Activated naive CD8-positive, alpha-beta T cell treated with anti-CD3 and anti-CD28 coated beads for 36 hours (primary cell): ENCODE measurements at places on chromosomes 11 and 22.

DNA sequence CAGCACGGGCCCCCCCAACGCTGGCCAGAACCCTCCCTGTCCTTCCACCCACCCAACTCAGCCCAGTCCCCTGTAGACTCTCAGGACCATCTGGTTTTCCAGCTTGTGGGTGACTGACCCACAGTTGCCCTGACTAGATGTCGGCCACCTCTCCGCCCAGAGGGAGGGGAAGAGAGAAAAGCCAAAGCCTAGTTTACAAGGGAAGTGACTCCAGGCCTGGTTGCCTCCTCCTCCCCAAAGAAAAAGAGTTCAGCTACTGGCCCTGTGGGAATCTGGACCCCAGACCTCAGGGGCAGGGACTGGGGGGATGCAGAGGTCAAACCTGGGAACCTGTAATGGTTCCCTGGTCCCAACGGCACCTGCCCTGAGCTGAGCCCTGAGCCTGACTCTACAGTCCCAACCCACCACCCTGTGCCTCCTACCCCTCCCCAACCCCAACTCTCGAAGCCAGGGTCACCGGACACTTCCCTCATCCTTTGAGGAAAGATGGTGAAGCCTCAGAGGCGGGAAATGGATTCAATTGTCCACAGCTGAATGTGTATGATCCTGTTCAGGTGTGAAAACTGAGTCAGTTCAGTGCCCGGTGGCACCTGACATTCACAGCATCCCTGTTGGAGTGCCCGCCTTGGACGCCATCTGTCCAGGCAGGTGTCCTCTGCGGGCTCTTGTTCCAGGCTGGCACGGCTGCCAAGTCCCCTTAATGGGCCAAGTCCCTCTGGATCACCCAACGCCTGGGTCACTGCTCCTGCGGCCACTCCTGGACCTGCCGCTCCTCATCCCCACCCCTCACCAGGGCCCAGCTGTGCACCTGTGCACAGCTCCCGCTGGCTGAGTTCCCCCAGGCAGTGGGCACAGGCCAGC lies 21.0 kb upstream of the WNT7B start:
- H3K4me1 ChIP-seq = no peaks in the 10 kb centered on the region
- H3K27me3 ChIP-seq = peaks cover 2% of the 10 kb centered on the region
- no peaks in the 10 kb centered on the region for H3K36me3 ChIP-seq
- H3K27ac ChIP-seq = no peak overlapping the region
- H3K4me3 ChIP-seq = no peak overlapping the region

GRCh38 chr22:19061471-19062138 lies 60.6 kb downstream of the DGCR2 start:
- DNase-seq = no peak
- peaks cover 7% of the 10 kb centered on the region for H3K4me1 ChIP-seq
- no peaks in the 10 kb centered on the region for H3K27me3 ChIP-seq
- H3K27ac ChIP-seq = no peak overlapping the region
- no peak overlapping the region for H3K4me3 ChIP-seq
- peaks cover 10% of the 10 kb centered on the region for H3K36me3 ChIP-seq

DNA sequence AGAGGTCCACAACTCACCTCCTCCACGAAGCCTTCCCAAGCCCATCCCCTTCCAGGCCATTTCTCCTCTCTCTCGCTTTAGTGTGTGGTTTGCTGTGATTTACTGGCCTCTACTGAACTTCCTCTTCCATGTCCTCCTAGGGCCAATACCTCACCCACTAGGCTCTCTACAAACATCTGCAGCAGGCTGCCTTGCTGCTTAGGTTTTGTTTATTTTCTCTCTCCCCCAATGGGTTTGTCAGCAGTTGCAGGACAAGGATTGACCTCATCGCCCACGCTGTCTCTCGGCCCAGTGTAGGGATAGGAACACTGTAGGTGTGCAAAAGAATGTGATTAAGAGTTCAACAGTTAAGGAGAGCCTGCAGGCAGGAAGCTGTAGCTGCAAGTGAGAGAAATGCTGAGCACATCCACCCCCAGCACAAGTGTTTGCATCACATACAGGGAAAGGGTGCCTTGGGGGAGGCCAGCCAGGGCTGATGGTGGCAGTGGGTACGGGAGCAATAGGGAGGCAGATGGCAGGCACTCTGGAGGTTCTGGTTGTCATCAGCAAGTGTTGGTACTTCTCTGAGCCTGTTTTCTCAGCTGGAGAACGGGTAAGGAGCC lies 1.4 kb downstream of the PC start:
- peaks cover 19% of the 10 kb centered on the region for H3K4me1 ChIP-seq
- no peak overlapping the region for H3K27ac ChIP-seq
- H3K4me3 ChIP-seq = peak overlapping the region; percentile 63
- H3K27me3 ChIP-seq = no peaks in the 10 kb centered on the region
- H3K36me3 ChIP-seq = no peaks in the 10 kb centered on the region

DNA sequence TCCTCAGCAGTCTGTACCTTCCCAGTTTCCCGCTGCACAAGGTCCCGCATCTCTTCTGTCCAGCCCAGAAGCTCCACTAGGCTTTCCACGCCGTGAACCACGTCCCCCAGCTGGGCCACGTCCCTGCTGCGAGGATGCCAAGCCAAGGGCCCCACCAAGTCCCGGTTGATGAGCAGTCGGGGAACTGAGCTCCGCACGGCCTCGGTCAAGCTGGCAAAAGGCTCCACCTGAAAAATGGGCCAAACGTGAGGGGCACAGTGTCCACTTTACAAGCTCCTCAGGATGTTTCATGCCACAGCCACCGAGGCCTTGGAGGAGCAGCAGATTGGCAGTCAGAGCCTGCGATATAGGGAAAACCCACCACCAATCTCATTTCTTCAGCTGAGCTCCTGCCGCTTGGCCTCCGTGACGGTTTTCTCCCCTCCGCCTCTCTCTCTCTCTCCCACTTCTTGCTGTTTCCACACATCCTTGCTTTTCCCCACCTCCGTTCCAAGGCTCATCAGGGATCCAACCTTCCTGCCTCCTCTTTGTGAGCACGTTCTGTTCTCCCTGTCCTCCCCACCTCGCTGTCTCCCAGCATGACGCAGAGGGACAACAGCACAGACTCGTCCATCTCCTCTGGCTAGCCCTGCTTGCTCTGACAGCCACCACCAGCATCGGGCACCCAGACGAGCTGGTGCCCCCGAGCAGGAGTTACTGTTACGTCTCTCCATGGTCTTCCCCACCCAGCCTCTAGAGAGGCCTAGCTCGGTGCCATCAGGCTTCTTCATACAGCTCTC lies 11.5 kb downstream of the RIC8A start:
- H3K36me3 ChIP-seq = peaks cover 8% of the 10 kb centered on the region
- H3K27ac ChIP-seq = no peak overlapping the region
- H3K4me1 ChIP-seq = peaks cover 5% of the 10 kb centered on the region

- no peak for DNase-seq
- H3K27ac ChIP-seq = no peak overlapping the region
- H3K36me3 ChIP-seq = no peaks in the 10 kb centered on the region
- H3K4me3 ChIP-seq = no peak overlapping the region
Measured at GRCh38 chr11:120906766-120907165, 117.1 kb upstream of the TBCEL start.

- peaks cover 8% of the 10 kb centered on the region for H3K4me1 ChIP-seq
- no peaks in the 10 kb centered on the region for H3K36me3 ChIP-seq
- DNase-seq = no peak
- peaks cover 41% of the 10 kb centered on the region for H3K27me3 ChIP-seq
Measured at GRCh38 chr11:119734788-119735187, 5.8 kb upstream of the NECTIN1 start.

DNA sequence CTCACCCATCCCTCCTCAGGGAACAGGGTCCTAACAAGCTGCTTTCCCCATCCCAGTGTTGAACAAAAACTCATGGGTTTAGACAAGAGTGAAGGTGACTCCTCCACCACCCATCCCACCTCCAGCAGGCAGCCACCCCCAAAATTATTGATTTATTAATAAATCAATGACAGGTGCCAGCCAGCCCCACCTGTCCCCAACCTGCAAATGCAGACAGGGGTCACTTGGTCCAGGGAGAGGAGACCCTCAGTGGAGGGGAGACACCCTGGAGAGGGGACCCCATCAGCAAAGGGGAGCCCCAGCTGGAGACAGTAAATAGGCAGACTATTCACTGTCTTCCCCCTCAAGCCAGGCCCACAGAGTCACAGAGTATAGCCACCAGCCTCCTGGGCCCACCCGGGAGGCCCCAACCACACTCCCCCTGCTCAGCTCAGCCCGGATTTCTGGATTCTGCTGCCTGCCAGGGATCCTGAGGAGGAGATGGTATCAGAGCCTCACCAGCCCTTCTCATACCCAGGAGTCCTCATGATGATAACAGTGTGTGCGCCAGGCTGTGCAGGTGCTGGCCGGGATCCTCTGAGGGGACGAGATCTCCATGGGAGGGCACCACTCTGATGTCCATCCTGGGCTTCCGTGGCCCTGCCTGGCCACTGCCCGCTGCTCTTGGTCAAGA lies 8.8 kb upstream of the CD81 start:
- no peaks in the 10 kb centered on the region for H3K27me3 ChIP-seq
- no peaks in the 10 kb centered on the region for H3K36me3 ChIP-seq
- DNase-seq = no peak
- no peak overlapping the region for H3K4me3 ChIP-seq
- H3K4me1 ChIP-seq = no peaks in the 10 kb centered on the region
- H3K27ac ChIP-seq = no peak overlapping the region

DNA sequence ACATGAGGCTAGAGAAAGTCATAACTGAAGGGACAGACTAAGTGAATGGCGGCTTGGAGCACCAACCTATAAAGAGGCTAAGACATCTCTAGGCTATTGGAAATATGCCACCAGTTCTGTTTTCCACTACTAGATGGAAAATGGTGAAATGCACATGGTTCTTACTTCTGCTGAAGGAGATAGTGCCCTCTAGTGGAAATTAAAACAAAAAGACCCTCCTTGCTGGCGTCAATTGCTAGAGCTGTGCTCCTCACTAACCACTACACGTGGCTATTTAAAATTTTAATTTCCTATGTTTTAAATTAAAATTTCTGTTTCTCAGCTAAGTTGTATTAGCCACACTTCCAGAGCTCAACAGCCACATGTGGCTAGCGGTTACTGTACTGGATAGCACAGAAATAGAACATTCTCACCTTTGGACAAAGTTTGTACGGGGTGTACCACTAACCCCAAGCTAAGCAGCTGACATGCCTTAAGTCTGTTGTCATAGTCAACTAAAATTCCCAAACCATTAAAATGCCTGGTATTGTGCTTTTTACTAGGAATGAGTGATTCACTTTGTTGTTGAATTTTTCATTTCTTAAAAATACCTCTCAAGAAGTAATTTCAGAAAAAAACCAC lies 34.1 kb upstream of the CALCA start:
- no peaks in the 10 kb centered on the region for H3K4me1 ChIP-seq
- no peak overlapping the region for H3K27ac ChIP-seq
- H3K27me3 ChIP-seq = peaks cover 51% of the 10 kb centered on the region
- no peak overlapping the region for H3K4me3 ChIP-seq
- no peak for DNase-seq

- H3K27me3 ChIP-seq = peaks cover 42% of the 10 kb centered on the region
- no peaks in the 10 kb centered on the region for H3K36me3 ChIP-seq
- peaks cover 2% of the 10 kb centered on the region for H3K4me1 ChIP-seq
Measured at GRCh38 chr11:14980854-14981253, 8.7 kb upstream of the CALCA start.

DNA sequence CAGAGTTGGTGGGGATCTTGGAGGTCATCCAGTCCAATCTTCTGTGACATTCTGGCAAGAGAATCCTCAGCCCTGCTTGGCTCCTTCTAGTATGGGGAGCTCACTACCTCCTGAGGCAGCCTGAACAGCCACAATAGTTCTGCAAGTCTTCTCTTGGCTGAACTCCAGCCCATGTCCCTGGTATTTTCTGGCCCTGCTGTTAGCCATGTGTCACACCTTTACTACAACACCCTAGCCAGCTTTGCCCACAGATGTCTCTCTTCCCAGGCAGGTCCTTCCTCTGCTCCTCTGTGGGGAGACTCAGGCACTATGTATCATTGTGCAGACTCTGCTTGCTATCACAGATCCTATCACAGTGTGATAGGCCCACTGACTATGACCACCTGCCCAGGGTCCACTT lies 297.7 kb downstream of the CTTN start:
- no peak overlapping the region for H3K4me3 ChIP-seq
- DNase-seq = no peak
- H3K27me3 ChIP-seq = peaks cover 6% of the 10 kb centered on the region
- H3K36me3 ChIP-seq = no peaks in the 10 kb centered on the region
- H3K27ac ChIP-seq = no peak overlapping the region
- no peaks in the 10 kb centered on the region for H3K4me1 ChIP-seq
